ENCODE measurements at places on chromosomes 5 and 9.

DNA sequence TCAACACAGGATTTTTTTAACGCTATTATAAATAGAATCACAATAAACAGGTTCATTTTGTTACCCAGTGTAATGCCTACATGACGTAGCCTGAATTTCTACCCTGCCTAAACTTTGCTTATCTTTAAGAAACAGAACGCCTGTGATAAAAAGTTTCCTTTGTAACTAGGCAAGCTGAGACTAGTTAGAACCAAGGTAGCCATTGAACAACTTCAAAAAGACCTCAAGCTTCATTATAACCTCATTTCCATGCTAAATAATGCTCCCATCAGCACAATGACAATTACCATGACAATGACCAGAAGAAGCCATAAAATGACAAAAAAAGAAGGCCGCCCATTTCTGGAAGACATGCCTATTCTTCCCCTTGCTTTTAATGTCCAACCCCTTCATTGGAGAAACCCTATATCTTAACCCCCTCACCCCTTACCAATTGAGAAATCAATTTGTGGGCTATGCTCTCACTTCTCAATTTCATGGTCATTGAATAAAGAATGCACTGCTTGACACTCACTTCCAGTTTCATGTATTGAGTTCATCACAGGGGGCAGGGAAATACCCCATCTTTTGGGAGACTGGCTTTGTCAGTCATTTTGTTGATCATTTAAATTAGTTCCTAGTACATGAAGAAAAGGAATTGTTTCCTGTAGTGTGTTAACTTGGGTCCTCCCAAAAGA, 276.8 kb downstream of the MCTP1 start:
- DNase-seq, result no peak

- DNase-seq, result no peak
These were observed 209.3 kb downstream of the GAPVD1 start for GRCh38 chr9:125470767-125471580.

DNA sequence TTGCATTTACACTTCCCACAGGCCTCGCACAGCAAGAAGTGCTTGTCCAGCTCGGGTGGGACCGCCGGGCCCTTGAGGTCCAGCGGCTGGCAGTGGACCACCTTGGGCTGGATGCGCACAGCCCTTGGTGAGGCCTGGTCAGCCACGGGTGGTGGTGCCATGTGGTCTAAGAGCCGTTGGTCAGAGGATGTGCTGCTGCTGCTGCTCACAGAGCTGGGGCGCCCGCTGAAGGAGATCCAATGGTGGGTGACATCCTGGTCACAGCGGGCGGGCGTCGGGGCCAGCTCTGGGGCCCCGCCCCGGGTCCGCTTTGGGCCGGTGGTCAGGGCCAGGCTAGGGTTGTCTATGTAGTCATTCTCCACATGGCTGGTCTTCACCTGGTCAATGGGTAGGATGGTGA, 10.2 kb downstream of the SPRY4 start:
- no peak for DNase-seq

- DNase-seq, result no peak
These were observed 2217.4 kb upstream of the WWC1 start for GRCh38 chr5:166073901-166074581.

DNA sequence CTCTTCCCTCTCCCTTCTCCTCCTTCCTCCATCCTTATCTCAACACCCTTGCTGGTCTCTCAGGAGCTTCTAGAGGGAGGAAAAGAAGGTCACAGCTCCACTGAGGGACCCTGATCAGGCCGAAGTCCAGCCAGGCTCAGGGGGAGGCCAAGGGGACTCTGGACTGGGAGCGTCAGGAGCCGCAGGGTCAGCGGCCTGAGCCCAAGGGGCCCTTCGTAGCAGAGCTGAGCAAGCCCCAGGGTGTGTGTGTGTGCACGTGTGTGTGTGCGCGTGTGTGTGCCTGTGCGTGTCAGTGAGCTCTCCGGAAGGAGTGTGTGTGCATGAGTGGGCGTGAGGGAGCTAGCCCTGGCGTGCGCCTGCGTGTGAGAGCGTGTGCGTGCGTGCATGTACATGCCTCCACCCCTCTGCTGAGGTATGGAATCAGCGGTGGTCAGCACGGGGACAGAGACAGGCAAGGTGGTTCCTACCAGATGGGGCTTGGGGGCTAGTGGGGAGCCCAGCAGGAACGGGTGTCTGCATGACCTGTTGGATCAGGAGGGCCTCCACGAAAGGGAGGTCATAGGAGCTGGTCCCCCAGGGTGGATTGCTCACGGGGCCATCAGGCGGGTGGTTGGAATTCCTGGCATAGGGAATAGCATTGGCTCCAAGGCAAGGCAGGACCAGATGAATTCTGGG, 10.0 kb upstream of the AGPAT2 start:
- no peak for DNase-seq

GRCh38 chr5:109614301-109614700, 75.4 kb upstream of the MAN2A1 start:
- no peak for DNase-seq

- no peak for DNase-seq
These were observed 367.7 kb downstream of the PRELID2 start for GRCh38 chr5:145467446-145467845.
